Natural killer cell treated with Interleukin-12 subunit alpha and Interleukin-12 subunit beta and Interleukin-15 and Interleukin-18, amount 100 ng/mL, for 72 hours (primary cell): ENCODE measurements at places on chromosomes 4 and X. TPM values are rescaled to one million over a fixed set of nuclear protein-coding genes. Genes with fewer than 3 reads are reported as not detected.

Gene SPANXN4
- total RNA-seq = not detected

Gene CTSO
- total RNA-seq = 5.8 TPM

Gene TBC1D8B
- total RNA-seq = 0.31 TPM

Gene TRPC5OS
- total RNA-seq = not detected

DNA sequence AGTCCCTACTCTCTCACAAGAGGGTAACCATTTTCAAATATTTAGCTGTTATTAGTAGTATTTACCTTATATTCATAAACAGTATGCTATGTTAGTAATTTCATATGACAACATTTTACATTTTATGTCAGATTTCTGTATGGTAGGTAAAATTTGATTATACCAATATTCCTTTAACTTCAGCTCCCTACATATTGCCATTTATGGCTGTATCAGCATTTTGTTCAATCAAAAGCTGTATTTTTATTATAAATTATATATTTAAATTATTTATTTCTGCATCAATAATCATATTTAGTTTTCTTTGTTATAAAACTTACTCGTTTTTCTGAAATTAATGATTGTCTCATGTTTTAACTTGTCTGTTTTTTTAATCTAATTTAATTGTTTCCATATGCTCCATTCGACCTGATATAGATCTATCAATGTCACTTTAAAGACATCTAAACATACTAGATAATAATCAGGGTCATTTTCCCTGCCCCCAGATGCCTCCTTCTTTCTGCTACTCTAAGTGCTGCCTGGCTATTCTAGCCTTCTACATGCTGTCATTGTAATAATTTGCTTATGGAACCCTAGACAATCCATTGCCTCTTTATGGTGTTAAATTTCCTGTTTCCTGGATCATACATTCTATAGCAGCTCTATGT, 1976.7 kb upstream of the ADGRL3 start:
- no peak overlapping the region for H3K4me3 ChIP-seq
- no peaks in the 10 kb centered on the region for H3K36me3 ChIP-seq
- no peaks in the 10 kb centered on the region for H3K4me1 ChIP-seq
- H3K27me3 ChIP-seq = no peaks in the 10 kb centered on the region
- DNase-seq = no peak
- no peak overlapping the region for H3K27ac ChIP-seq

- no peak for DNase-seq
- H3K27me3 ChIP-seq = no peaks in the 10 kb centered on the region
- H3K36me3 ChIP-seq = no peaks in the 10 kb centered on the region
- no peak overlapping the region for H3K27ac ChIP-seq
These were observed 1234.2 kb downstream of the FAM133A start for GRCh38 chrX:94908171-94908570.

- H3K4me3 ChIP-seq = no peak overlapping the region
- H3K27ac ChIP-seq = no peak overlapping the region
- no peak for DNase-seq
- no peaks in the 10 kb centered on the region for H3K36me3 ChIP-seq
These were observed 288.4 kb downstream of the BCOR start for GRCh38 chrX:39809331-39809730.

- H3K4me1 ChIP-seq = no peaks in the 10 kb centered on the region
- H3K27ac ChIP-seq = no peak overlapping the region
- H3K4me3 ChIP-seq = no peak overlapping the region
- H3K27me3 ChIP-seq = peaks cover 3% of the 10 kb centered on the region
- no peak for DNase-seq
- H3K36me3 ChIP-seq = no peaks in the 10 kb centered on the region
These were observed 288.5 kb downstream of the TENM3 start for GRCh38 chr4:182531555-182532162.

DNA sequence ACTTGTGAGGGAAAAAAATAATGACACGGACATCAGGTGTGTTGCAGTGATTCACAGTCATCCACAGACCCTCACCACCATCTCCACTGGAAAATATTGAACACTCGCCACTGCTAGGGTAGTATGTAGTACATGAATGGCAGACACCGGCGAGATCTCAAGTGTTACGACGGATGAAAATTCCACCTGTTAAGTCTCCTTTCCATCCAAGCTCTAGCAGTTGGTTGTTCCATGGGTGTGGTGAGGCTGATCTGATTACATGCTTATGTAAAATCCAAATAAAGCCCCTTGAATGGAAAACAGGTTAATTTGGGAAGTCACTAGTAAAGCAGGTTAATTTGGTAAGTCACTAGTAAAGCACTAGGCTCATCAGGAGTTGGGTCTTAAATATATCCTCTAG, 1.1 kb upstream of the ARMCX4 start:
- H3K4me3 ChIP-seq = no peak overlapping the region
- no peak for DNase-seq
- H3K36me3 ChIP-seq = no peaks in the 10 kb centered on the region
- H3K27me3 ChIP-seq = peaks cover 13% of the 10 kb centered on the region
- peaks cover 6% of the 10 kb centered on the region for H3K4me1 ChIP-seq

DNA sequence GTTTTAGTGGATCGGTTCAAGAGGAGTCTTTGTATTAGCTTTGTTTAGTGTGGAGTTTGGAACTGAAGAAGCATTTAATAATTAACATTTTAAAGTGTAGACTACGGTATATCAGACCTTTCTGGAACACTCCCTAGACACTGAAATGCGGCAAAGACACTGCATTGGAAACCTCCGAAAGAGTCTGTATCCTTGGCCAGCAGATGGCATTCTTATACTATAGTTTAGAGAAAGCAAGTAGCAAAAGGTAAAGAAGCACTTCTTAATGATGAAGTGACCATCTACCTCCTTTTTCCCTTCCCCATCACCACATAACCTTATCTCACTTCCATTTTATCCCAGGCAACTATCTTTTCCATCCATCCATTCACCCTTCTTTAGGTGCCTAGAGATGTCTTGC, 7.6 kb downstream of the FABP2 start:
- H3K4me1 ChIP-seq = no peaks in the 10 kb centered on the region
- H3K27me3 ChIP-seq = peaks cover 60% of the 10 kb centered on the region
- DNase-seq = no peak
- H3K27ac ChIP-seq = no peak overlapping the region
- no peaks in the 10 kb centered on the region for H3K36me3 ChIP-seq

- H3K4me3 ChIP-seq = no peak overlapping the region
- H3K27me3 ChIP-seq = no peaks in the 10 kb centered on the region
- H3K27ac ChIP-seq = no peak overlapping the region
- H3K36me3 ChIP-seq = no peaks in the 10 kb centered on the region
These were observed 83.5 kb upstream of the INTU start for GRCh38 chr4:127548990-127549925.

- H3K4me3 ChIP-seq = no peak overlapping the region
- no peak overlapping the region for H3K27ac ChIP-seq
- H3K4me1 ChIP-seq = peaks cover 20% of the 10 kb centered on the region
- DNase-seq = no peak
- no peaks in the 10 kb centered on the region for H3K27me3 ChIP-seq
These were observed 12.5 kb downstream of the RELL1 start for GRCh38 chr4:37673538-37674192.

DNA sequence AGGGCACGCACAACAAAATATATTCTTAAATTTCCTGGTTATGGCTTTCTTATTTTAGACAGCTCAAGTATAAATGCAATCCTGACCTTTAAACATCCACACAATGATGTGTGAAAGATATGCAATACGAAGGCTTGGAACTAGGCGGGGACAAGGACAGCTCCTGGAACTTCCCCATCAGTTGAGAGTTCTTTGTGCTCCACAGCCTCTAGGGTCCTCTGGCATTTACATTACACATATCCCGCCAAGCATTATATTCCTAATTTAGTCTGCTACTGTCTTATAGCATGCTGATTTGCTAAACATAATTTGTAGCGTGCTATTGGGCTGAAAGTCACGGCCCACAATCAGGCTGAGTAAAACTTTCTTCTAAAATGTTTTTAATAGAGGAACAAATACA, 74.4 kb downstream of the FTHL17 start:
- no peak for DNase-seq
- H3K4me1 ChIP-seq = no peaks in the 10 kb centered on the region
- H3K27me3 ChIP-seq = no peaks in the 10 kb centered on the region
- H3K36me3 ChIP-seq = no peaks in the 10 kb centered on the region
- H3K4me3 ChIP-seq = no peak overlapping the region

GRCh38 chrX:95585321-95585720, 1099.3 kb upstream of the DIAPH2 start:
- H3K27me3 ChIP-seq = no peaks in the 10 kb centered on the region
- DNase-seq = no peak
- no peak overlapping the region for H3K4me3 ChIP-seq
- no peaks in the 10 kb centered on the region for H3K36me3 ChIP-seq
- H3K27ac ChIP-seq = no peak overlapping the region
- no peaks in the 10 kb centered on the region for H3K4me1 ChIP-seq

DNA sequence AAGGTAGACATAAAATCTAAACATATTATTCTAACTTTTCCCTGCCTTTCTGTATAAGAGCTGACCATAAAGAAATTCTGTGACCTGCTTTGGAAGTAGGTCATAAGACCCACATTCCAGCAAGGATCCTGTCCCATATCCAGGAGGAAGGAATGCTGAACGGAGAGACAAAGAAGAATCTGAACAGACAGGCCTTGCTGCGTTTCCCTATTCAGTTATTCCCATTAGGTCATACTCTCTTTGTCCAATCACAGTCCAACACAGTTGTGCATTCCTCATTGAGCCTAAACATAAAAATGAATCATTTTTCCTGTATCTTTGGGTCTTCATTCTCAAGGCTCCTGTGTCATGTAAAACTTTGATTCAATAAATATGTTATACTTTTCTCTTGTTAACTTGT, 287.6 kb upstream of the TAPT1 start:
- peaks cover 5% of the 10 kb centered on the region for H3K36me3 ChIP-seq
- H3K4me3 ChIP-seq = no peak overlapping the region
- DNase-seq = no peak
- no peaks in the 10 kb centered on the region for H3K4me1 ChIP-seq

GRCh38 chr4:139229534-139230039, 50.4 kb downstream of the MGARP start:
- H3K4me3 ChIP-seq = no peak overlapping the region
- DNase-seq = no peak
- H3K4me1 ChIP-seq = no peaks in the 10 kb centered on the region
- no peak overlapping the region for H3K27ac ChIP-seq
- H3K27me3 ChIP-seq = no peaks in the 10 kb centered on the region

DNA sequence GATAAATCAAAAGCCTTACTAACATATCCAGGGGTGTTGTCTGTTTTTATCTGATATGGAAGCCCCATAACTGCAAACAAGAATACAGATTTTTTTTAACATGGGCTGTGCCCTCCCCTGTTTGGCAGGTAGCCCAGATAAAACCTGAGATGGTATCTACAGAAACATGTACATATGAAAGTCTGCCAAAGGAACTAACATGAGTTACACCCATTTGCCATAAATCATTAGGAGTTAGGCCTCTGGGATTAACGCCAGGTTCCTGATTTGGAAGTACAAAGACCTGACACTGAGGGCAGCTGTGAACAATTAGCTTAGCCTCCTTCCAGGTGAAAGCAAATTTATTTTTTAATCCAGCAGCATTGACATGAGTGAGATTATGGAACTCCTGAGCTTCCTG, 264.3 kb downstream of the TECRL start:
- peaks cover 18% of the 10 kb centered on the region for H3K36me3 ChIP-seq
- H3K27me3 ChIP-seq = no peaks in the 10 kb centered on the region
- no peak overlapping the region for H3K27ac ChIP-seq
- H3K4me1 ChIP-seq = no peaks in the 10 kb centered on the region
- no peak overlapping the region for H3K4me3 ChIP-seq
- no peak for DNase-seq

DNA sequence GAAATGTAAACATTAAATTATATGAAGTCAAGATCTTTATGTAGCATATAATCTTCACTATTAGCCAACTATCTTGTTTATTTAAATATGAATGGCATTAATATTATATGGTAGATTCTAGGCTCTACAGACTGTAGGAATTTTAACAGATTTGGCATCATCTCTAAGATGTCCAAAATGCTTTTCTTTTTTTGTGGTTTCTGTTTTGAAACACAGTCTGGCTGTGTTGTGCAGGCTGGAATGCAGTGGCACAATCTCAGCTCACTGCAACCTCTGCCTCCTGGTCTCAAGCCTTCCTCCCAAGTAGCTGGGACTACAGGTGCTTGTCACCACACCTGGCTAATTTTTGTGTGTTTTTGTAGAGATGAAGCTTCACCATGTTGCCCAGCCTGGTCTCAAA, 76.2 kb downstream of the ELOVL6 start:
- no peak overlapping the region for H3K27ac ChIP-seq
- DNase-seq = no peak
- no peaks in the 10 kb centered on the region for H3K36me3 ChIP-seq
